H7 (cell line): ENCODE measurements at places on chromosomes 2 and 18. TPM values are rescaled to one million over a fixed set of nuclear protein-coding genes. Genes with fewer than 3 reads are reported as not detected.

GRCh38 chr2:138676619-138677021, 103.6 kb downstream of the NXPH2 start:
- no peak for DNase-seq

- no peak for DNase-seq
Measured at GRCh38 chr18:77177009-77177408, 44.4 kb upstream of the MBP start.

DNA sequence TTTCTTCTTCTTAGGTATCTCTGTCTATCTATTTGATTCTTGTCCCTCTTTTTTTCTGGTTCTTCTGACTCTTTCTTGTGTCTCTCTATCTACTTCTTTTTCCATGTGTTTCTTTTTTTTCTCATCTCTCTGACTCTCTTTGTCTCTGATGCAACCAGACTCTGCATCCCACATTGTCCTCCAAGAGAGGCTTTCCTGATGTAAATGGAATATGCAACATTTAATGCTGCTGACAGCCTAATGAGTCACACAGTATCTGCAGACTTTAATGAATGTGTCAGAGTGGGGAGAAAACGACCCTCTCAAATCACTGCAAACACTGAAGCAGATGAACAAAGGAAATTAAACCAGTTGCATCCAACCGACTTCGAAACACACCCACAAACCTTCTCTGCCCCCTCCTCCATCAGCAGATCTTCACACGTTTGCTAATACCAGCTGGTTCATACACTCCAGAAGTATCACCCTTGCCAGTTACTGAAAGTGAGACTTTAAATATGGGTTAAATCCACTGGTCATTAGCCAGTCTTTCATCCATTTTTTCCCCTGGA, 351.5 kb downstream of the TXNL1 start:
- DNase-seq, result no peak

DNA sequence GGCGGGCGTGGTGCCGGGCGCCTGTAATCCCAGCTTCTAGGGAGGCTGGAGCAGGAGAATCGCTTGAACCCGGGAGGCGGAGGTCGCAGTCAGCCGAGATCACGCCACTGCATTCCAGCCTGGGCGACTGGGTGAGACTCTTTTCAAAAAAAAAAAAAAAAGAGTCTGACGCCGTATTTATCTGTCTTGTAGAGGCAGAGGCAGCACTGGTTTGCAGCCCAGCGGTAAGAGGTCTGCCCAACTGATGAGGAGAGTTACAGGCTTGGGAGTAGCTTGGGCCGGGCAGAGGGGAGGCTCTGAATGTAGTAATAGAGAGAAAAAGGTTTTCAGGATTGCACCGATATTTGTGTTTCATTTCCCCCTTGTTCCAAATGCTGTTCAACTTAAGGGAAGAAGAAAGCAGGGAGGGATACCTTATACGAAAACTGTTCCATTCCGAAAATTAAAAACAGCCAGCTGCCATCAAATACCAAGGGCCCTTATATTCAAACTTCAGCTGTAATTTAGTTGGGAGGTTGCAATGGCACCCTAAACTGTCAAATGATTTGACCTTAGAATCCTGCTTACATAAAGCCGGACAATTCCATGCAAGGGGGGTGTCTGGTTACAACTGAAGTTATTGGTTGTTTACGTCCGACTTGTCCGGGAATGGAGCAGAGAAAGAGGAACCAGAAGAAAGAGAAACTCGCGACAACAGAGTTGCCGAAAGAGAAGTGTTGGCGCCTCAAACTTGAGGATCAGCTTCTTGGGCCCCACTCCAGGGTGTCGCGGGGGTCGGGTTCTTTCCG, 9.2 kb upstream of the SP9 start:
- peak; percentile 68 for DNase-seq

- DNase-seq, result no peak
Measured at GRCh38 chr2:38060236-38061018, 15.5 kb downstream of the CYP1B1 start.

- no peak for DNase-seq
Measured at GRCh38 chr2:64328415-64328722, 125.6 kb upstream of the LGALSL start.

Gene RGPD4
- total RNA-seq, result not detected in 2 replicates

Gene PLGLB1
- 0.33 TPM in 1 of 2 replicates, not detected in the other for total RNA-seq
